Muscle of back (tissue), 13 donors: ENCODE measurements at places on chromosomes 2 and 18. TPM values are rescaled to one million over a fixed set of nuclear protein-coding genes. Genes with fewer than 3 reads are reported as not detected.

ZNF385B gene
- polyA plus RNA-seq = 10.1 TPM

- no peak for DNase-seq
Observed at GRCh38 chr18:72152935-72153334, 391.2 kb downstream of the CBLN2 start.

DNA sequence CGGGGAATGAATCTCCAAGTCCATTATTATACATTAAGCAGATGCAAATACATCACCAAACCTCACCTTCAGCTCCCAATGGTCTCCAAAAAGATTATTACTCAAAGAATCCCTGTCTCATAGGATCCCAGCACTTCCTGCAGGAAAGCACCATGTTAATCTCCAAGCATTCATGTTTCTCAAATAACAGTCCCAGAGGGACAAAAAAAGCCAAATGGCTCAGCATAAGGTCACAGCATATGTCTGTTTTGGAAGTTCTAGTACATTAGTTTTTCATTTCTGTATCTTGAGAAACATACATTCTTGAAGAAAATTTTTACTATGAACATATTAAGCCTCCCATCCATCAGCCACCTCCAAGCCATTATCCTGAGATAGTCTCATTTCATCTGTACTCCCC lies 103.3 kb downstream of the METTL4 start:
- DNase-seq = no peak

GRCh38 chr2:70663411-70663810 lies 104.6 kb downstream of the ADD2 start:
- no peak for DNase-seq

CSRNP3 gene
- 11.8 TPM for polyA plus RNA-seq

DNA sequence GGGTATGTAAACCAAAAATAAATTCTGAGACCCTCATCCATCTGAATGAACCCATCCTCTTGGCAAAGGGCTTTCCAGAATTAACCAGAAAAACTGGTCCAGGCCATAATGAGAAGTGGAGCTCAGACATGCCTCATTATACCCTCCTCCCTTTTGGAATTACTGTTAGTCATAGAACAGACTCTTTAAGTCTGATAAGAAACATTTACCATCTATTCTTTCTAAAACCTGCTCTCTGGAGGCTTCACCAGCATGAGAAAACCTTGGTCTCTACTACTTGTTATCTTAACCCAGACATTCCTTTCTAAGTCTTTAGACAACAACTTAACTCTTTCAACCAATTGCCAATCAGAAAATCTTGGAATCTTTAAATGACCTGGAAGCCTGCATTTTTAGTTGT lies 82.8 kb downstream of the QPCT start:
- no peak for DNase-seq

DNA sequence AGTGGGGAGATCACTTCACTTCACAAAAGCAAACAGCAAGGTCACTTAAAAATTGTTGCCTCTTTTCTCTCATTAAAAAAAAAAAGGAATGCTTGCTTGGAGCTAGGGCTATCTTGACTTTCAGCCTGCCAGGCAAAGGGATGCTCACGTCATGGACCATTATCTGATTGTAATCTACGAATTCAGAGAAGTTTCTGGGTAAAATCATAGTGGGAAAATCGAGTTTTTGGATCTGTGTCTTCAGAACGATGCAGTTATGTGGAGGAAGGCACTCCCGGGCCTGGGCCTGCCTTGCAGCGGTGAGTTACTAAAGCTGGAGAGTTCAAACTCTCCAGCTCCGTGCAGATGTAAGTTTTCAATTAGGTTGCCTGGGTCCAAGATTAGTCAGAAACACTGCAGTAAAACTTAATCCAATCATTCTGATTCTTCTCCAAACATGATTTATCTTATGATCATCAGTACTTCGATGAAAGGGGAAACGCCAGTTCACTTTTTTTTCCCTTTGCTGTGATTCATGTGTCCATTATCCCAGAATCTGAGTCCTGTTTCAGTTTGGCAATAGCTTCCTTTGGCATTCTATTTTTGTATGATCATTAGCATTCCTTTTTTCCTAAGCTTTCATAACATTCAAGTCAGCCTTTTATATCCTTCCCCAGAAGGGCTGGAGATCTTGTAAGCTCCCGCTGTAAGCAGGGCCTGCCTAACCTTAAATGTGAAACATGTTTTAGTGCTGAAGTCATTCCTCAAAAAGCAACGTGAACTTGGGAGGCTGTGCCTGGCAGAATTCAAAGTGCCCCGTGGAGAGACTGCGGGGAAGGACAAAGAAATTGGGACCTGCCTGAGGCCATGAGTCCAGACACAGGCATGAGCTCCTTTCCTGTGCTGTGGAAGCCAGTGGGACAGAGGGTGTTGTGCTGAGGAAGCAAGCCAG lies 119.3 kb upstream of the TWIST2 start:
- peak; percentile 86 for DNase-seq

GRCh38 chr2:67950919-67951318 lies 111.9 kb downstream of the C1D start:
- DNase-seq = no peak

VWC2L gene
- polyA plus RNA-seq = not detected

LRRTM1 gene
- 0.59 TPM for polyA plus RNA-seq
